ENCODE measurements at places on chromosomes 13 and 19.

DNA sequence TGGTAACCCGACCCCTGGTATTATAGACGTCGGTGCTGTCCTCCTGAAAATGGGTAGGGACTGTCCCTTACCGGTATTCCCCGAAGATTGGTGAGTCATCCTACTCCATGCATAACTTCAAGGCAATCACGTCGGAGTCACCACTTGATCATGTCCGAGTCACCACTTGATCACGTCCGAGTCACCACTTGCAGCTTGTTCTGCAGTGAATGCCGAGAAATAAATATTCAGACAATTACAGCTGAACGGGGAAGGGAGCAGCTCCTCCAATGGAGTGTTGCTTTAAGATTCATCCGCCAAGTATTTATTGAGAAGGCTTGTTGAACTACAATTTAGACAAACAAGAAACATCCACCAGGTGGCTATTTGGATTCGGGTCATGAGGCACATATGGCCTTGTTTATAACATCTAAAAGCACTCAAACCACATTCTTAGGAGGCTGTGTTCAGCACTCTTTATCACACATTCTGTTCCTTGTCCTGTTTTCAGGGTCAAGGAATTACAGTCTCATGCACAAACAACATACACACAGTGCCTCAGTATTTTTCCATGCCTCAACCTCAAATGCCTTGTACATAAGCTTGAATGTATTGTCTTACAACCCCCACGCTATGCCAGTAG is 43.1 kb downstream of the ZNF726 start:
- no peaks in the 10 kb centered on the region for H3K36me3 ChIP-seq
- H3K27me3 ChIP-seq: no peaks in the 10 kb centered on the region
- H3K4me1 ChIP-seq: no peaks in the 10 kb centered on the region

DNA sequence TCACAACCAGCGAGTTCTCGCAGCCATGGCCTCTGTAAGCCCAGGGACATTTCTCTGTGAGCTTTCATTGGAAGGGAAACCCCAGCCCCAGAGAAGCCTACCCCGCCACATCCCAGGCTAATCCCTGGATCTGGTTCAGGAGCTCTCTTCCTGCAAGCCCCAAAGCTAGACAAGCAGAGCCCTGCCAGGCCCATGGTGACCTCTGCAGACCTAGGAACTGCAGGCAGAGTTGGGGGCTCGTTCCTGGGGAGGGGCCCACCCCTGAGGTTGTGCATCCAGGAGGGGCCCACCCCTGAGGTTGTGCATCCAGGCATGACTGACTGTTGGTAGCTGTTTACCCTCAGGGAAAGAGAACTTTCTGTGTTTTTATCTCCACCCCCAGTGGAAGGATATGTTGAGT is 21.7 kb downstream of the KCTD15 start:
- H3K4me3 ChIP-seq: no peak overlapping the region
- H3K27ac ChIP-seq: no peak overlapping the region
- no peaks in the 10 kb centered on the region for H3K36me3 ChIP-seq
- H3K4me1 ChIP-seq: peaks cover 27% of the 10 kb centered on the region

DNA sequence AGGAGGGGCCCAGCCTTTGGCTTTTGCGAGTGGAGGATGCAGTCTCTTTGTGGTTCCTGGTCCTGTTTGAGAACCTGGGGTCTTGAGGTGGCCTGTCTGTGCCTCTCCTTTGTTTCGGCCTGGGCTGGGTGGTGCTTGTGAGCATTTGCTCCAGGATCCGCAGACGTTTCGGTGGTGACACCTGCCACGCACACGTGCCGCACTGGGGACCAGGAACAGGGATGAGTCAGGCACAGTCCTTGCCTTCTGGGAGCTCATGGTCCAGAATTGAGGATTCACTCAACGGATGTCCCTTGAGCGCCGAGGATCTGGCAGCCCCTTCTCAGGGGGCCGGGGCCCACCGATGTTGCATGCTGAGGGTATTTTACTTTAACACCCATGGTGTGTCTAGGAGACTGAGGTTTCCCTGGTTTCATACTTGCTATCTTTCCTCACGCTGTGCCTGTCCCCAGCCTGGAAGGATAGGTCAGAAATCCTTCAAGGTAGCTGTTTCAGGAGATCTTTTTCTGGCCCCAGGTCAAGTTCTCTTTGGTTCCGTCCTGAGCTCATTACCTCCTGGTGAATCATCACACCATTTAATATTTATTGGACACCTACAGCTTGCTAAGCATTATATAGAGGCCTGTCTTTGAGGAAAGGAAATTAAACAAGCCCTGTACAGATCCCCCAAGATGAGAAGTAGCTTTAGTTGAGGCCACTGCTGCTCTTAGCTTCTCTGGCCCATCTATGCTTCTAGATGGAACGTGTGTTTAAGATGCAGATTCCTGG is 5.1 kb downstream of the HDGFL2 start:
- no peak for DNase-seq
- H3K4me3 ChIP-seq: no peak overlapping the region
- peaks cover 21% of the 10 kb centered on the region for H3K4me1 ChIP-seq
- H3K27me3 ChIP-seq: no peaks in the 10 kb centered on the region
- peaks cover 8% of the 10 kb centered on the region for H3K36me3 ChIP-seq

GRCh38 chr13:44206434-44206833 is 167.2 kb upstream of the SERP2 start:
- H3K4me1 ChIP-seq: no peaks in the 10 kb centered on the region
- no peak overlapping the region for H3K4me3 ChIP-seq
- H3K36me3 ChIP-seq: no peaks in the 10 kb centered on the region
- H3K27ac ChIP-seq: no peak overlapping the region
- peaks cover 21% of the 10 kb centered on the region for H3K27me3 ChIP-seq
- DNase-seq: no peak

GRCh38 chr19:48568345-48568886 is 16.4 kb downstream of the SULT2B1 start:
- H3K4me1 ChIP-seq: no peaks in the 10 kb centered on the region
- H3K4me3 ChIP-seq: no peak overlapping the region
- no peaks in the 10 kb centered on the region for H3K36me3 ChIP-seq
- H3K27me3 ChIP-seq: peaks cover 3% of the 10 kb centered on the region

GRCh38 chr13:110055089-110055488 is 251.9 kb downstream of the COL4A1 start:
- H3K27ac ChIP-seq: no peak overlapping the region
- H3K36me3 ChIP-seq: no peaks in the 10 kb centered on the region
- no peak overlapping the region for H3K4me3 ChIP-seq
- H3K27me3 ChIP-seq: no peaks in the 10 kb centered on the region
- DNase-seq: no peak

GRCh38 chr13:40306817-40307216 is 359.6 kb downstream of the FOXO1 start:
- H3K4me3 ChIP-seq: no peak overlapping the region
- DNase-seq: no peak
- H3K27ac ChIP-seq: no peak overlapping the region
- H3K27me3 ChIP-seq: no peaks in the 10 kb centered on the region
- peaks cover 21% of the 10 kb centered on the region for H3K36me3 ChIP-seq
